ENCODE measurements at places on chromosomes 16 and 17.

GRCh38 chr16:24069036-24069590 is 187.0 kb upstream of the CACNG3 start:
- DNase-seq, result no peak

- DNase-seq, result no peak
Measured at GRCh38 chr17:68468788-68469187, 11.5 kb upstream of the WIPI1 start.

GRCh38 chr17:50947782-50948543 is 81.8 kb upstream of the TOB1 start:
- no peak for DNase-seq

DNA sequence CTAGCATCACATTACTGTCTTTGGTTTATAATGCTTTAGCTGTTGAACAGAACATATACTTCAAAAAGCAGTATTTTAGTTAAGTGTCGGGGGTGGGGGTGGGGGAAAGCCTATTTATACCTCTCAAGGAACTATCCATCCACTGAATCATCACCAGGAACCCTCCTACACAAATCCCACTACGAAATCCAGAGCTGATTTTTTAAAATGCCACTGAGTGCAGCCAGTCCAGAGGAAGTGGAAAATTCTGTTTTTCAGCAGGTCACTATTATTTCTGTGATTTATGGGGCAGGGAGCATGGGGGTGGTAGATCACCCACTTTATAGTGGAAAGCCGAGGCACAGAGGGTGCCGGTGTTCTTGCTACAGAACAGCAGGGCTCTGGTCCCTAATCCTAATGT is 284.1 kb downstream of the SOX9 start:
- DNase-seq, result no peak

DNA sequence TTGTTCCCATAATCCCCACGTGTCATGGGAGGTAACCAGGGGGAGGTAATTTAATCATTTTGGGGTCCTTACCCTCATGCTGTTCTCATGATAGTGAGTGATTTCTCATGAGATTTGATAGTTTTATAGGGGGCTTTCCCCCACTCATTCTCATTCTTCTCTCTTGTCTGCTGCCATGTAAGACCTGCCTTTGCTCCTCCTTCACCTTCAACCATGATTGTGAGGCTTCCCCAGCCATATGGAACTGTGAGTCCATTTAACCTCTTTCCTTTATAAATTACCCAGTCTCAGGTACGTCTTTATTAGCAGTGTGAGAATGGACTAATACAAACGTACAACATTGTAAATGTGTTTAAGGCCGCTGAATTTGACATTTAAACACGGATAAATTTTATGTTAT is 35.5 kb upstream of the APOH start:
- DNase-seq, result no peak

DNA sequence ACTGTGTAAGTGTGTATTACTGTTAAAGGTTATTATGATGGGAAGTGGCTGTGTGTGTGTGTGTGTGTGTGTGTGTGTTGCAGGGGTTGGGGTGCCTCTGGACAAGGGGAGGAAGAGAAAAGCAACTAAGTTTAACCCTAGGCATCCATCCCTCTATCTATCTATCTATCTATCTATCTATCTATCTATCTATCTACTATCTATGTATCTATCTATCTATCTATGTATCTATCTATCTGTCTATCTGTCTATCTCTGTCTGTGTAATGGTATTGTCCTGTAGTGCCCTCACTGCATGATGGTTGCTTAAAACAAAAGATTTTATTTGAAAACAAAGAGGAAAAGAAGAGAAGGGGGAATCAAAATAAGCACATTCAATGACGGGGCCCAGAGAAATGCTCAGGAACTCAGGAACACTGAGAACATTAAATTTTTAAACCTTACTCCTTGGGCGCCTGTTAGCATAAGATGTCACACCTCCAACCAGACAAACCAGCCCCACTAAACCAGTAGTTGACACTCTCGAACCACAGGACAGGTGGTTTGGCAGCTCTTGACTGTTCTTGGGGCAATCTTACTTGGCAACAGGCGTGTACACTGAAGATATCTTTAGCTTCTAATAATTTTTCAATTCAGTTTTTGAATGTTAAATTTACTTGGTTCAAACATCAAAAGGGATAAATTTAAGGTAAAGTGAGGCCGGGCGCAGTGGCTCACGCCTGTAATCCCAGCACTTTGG is 5.1 kb upstream of the RPL26 start:
- DNase-seq, result peak; percentile 37

DNA sequence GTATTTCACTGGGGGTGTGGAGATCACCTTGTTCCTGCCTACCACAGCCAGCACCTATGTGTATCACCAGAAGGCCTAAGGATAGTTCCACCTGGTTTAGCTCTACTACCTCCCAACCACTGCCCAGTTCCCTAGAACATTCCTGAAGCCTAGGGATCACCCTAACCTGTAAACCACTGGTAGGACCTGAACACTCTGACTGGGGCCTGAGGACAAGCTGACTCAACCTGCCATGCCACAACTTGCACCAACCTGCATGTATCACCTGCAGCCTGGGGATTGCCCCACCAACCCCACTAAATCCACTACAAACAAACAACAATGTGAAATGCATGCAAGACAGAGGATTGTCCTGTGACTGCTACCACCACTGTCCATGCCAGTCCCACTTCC is 128.1 kb downstream of the KIF2B start:
- DNase-seq, result no peak

GRCh38 chr17:17540278-17540906 is 44.2 kb upstream of the RASD1 start:
- no peak for DNase-seq

GRCh38 chr17:17525311-17525710 is 29.1 kb upstream of the RASD1 start:
- DNase-seq, result no peak

GRCh38 chr17:19769946-19770652 is 22.0 kb upstream of the ALDH3A1 start:
- no peak for DNase-seq

GRCh38 chr17:47907932-47908562 is 12.0 kb downstream of the SP2 start:
- DNase-seq, result no peak

All from activated gamma-delta T cell treated with Interleukin-2 at 50 U/mL for 16 hours (primary cell).